ENCODE measurements at places on chromosomes 3 and 15.

DNA sequence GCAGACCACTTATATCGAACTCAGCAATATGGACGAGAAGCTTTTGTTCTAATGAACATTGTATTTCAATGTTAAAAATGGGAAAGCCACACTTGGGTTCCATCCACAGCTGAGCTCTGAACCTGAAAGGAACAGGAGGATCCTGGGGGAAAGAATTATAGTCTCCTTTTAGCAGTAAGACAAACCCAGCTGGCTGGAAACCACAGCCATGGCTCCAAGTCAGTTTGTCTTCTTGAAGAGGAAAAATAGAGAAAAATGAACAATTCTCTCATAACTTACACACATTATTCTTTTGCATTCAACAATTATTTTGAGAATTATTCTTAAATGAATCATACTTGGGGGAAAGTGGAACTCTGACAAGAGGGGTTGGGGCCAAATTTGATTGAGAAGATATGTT lies 149.2 kb upstream of the VEPH1 start:
- DNase-seq: no peak

GRCh38 chr15:89888214-89888804 lies 5.5 kb downstream of the AP3S2 start:
- no peak for DNase-seq

DNA sequence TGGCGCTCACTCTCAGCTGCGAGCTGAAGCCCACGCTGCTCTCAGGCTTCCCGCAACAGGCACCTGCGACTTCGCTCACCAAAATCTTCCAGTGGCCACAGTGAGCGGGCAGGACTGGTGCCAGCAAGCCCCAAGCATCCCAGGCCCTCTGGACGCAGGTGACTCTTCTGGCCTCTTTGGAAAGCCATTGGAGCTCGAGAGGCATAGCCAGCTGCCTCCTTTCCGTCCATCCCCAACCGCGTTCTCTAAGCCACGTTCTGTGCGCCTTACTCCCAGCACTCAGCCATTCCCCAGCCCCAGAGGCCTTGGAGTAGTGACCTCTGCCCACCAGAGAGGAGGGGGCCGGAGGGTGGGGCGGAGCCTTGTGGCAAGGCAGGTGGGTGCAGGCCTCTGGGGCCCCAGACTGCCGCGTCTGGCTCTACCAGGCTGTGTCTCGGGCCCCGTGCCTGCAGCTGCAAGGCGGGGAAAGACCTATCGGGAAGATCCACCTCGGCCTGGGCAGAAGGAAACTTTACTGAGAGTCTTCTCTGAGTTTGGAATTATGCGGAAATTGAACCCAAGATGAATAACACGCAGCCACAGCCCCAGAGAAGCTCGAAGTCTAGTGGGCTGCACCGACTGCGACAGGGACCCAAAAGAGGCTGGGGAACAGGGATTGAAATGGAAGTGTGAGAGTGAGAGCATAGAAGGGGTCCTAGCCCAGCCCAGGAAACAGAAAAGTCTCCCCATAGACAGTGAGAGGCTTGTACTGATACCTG lies 3.6 kb upstream of the SOX14 start:
- no peak for DNase-seq

DNA sequence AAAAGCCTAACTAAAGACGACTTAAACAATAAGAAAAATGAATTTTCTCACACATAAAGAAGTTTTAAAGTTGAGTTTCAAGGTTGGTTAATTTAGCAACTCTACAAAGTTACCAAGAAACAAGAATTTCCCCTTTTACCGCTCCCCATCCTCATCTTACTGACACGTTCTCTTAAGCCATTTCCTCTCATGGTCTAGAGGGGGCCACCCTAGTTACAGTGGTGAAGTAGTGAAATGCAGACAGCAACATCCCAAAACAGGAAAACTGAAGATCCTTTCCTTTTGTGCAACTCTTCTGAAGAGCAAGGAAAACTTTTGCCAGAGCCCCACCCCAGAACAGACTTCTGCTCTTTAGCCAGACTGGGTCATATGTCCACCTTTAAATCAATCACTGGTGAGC lies 17.3 kb upstream of the SOX14 start:
- DNase-seq: no peak

DNA sequence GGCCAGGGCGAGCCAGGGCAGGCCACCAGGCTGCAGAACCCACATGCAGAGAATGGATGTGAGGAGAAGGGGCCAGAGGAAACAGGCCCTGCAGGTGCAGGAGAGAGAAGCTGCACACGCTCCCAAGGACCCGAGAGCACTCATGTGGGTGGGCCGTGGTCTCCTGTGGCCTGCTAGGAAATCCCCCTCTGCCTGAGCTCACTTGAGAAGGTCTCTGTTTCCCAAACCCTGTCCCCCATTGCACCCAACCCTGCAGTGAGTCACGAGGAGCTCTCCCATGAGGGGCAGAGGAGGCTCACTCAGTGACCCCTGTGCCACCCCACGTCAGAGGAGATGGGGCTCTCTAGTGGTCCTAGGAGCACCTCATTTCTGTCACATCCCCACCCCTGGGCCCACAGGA lies 111.1 kb downstream of the KLF13 start:
- DNase-seq: peak; percentile 79

- DNase-seq: no peak
These were observed 11.7 kb downstream of the IQCF1 start for GRCh38 chr3:51891242-51892039.

GRCh38 chr15:68286256-68286655 lies 8.7 kb downstream of the FEM1B start:
- DNase-seq: no peak

- no peak for DNase-seq
These were observed 41.4 kb downstream of the HDGFL3 start for GRCh38 chr15:83166218-83166617.

DNA sequence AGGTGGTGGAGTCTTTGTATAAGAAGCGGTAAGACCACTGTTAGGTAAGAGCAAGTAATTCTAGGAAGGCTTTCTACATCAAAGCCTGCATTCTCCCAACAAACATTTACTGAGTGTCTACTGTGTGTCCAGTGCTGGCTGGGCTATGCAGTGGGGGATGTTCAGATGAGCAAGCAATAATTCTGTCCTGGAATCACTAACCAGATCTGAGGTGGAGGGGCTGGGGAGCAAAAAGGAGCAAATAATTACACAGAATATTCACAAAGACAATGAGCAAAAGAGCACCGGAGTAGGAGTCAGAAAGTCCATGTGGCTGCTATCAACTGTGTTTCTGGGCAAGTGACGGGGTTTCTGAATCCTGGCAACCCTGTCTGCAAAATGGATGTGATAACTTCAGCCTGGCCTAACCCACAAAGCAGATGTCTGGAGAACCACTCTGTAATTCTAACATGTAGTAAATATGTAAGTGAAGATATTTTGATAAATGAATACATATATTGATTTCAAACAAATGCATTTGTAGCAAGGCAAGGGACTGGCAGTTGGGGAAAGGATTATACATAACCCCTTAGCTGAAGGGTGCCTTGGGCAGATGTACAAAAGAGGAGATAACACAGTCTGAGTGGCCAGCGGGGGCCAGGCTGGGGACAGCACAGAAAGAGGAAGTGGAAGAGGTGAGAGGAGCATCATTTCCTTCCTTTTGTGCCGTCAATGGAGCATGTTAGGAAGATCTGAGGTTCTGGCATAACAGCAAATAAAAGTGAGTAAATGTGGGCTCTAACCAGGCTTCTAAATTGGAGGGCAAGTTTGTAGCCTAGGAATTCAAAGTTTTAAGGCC lies 28.8 kb downstream of the CYP8B1 start:
- no peak for DNase-seq

- no peak for DNase-seq
These were observed 114.5 kb downstream of the SUCNR1 start for GRCh38 chr3:151987893-151988292.

GRCh38 chr15:29035336-29036285 lies 149.8 kb downstream of the APBA2 start:
- no peak for DNase-seq

GRCh38 chr3:129016720-129017483 lies 15.8 kb downstream of the EFCC1 start:
- no peak for DNase-seq

DNA sequence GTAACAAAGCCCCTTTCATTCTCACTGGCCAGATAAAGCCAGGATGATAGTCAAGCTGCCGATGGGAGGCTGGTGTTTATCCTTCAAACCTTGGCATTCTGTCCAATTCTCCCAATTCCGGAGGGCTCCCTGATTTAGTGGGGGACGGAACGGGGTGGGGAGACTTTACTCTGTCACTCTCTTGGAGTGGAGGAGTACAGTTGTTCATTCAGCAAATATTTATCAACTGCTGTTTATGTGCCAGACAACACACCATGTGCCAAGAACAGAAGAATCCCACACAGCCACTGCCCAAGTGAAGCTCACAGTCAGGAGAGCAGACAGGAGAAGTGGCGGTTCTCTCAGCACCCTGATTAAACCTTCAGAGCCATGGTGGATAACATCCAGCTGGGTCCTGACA lies 63.3 kb downstream of the WNT5A start:
- no peak for DNase-seq

- no peak for DNase-seq
These were observed 11.6 kb upstream of the CILP start for GRCh38 chr15:65222891-65223290.

GRCh38 chr3:88203642-88204055 lies 53.9 kb downstream of the C3orf38 start:
- peak; percentile 22 for DNase-seq

DNA sequence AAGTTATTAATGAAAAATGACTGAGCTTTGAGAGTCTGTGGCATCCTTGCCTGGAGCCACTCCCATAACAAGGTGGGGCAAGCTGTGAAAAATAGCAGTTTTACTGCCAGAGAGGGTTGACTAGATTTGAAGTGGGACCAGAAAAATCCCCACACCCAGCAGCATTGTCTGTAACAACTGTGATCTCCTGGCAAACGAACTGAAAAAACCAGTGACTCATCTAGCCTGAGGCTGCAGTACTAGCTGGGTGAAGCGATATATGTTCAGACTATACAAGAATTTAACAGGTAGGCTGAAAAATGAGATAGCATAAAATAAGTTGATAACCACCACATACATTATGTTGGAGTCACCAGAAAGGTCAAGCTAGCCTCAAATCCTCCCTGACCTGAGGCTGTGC lies 64.0 kb downstream of the DPH6 start:
- DNase-seq: no peak

GRCh38 chr3:115187149-115187757 lies 40.2 kb upstream of the ZBTB20 start:
- no peak for DNase-seq

DNA sequence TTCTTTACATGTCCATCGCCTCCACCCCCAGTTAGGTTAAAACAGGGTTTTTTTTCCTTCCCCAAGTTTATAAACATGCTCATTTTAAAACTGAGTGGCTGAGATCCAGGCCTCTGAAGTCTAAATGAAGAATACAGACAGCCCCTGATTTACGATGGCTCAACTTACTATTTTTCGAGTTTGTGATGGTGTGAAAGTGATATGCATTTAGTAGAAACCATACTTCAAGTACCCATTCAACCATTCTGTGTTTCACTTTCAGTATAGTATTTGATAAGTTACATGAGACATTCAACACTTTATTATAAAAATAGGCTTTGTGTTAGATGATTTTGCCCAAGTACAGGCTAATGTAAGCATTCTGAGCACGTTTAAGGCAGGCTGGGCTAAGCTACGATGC lies 30.5 kb upstream of the GNB5 start:
- DNase-seq: no peak

- DNase-seq: no peak
These were observed 3.8 kb upstream of the CRYBG3 start for GRCh38 chr3:97817965-97818364.

GRCh38 chr15:72754096-72754495 lies 29.5 kb downstream of the ADPGK start:
- no peak for DNase-seq

GRCh38 chr3:115186351-115187148 lies 39.5 kb upstream of the ZBTB20 start:
- DNase-seq: no peak

- DNase-seq: no peak
These were observed 537.2 kb upstream of the IL12A start for GRCh38 chr3:159451482-159451881.

GRCh38 chr3:110799271-110799670 lies 272.3 kb upstream of the NECTIN3 start:
- DNase-seq: no peak

DNA sequence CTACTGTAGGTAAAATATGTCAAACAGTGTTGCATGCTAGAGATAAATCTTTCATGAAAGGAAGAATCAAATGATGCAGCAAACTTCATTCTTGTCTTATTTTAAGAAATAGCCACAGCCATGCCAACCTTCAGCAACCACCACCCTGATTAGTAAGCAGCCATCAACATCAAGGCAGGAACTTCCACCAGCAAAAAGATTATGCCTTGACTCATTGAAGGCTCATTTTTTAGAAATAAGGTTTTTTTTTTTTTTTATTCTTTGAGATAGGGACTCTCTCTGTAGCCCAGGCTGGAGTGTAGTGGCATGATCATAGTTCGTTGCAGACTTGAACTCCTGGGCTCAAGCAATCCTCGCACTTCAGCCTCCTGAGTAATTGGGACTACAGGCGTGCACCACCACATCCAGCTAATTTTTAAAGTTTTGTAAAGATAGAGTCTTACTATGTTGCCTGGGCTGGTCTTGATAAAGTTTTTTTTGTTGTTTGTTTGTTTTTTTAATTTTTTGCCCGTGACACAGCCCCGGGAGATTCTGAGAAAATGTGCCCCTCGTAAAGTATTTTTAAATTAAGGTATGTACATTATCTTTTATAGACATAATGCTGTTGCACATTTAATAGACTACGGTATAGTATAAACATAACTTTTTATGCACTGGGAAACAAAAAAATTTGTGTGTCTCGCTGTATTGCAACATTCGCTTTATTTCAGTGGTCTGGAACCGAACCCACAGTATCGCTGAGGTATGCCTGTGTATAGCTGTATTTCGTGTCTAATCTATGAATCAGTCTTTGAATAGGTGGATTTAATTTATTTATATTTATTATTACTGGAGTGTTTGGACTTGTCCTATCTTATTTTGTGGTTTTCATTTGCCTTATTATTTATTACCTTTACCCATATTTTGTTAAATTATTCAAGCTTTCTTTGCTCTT lies 23.3 kb downstream of the SNRK start:
- DNase-seq: no peak

DNA sequence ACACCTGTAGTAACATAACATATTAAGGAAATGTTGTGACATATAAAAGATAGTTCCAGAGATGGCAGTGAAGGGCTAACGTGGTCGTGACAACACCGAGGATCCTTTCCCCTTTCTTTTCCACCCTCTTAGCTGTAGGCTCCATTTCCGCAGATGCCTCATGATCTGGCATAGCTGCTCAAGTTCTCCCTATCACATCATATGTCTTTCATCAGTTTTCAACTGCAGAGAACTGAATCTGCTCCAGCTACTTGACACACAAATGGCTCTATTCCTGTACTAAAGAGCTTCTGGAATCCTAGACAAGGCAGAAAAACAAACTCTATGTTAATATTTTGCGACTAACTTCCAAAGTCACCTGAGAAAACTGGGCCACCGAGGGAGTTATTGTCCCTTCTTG lies 275.0 kb upstream of the SLCO3A1 start:
- no peak for DNase-seq
